Panc1 (cell line): ENCODE measurements at places on chromosomes 1 and 21.

GRCh38 chr1:38745476-38746401 lies 113.8 kb downstream of the RRAGC start:
- DNase-seq = no peak

- DNase-seq = no peak
Measured at GRCh38 chr1:200453553-200453905, 43.7 kb upstream of the ZNF281 start.

- DNase-seq = no peak
Measured at GRCh38 chr1:10789047-10789791, 7.2 kb downstream of the CASZ1 start.

DNA sequence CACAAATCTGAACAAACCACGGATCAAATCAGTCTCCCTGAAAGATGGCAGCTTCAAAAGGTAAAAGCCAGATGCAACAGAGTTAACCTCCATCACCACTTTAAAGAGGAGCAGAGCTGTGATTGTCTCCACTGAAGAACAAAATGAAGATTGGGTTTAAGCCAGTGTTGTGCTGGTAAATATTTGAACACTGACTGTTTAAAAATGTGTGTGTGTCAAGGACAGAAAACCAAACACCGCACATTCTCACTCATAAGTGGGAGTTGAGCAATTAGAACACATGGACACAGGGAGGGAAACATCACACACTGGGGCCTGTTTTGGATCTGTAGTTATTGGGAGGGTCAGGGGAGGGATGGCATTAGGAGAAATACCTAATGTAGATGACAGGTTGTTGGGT lies 83.9 kb downstream of the ST6GALNAC5 start:
- DNase-seq = no peak

- DNase-seq = no peak
Measured at GRCh38 chr1:15332525-15332924, 77.2 kb upstream of the EFHD2 start.

- DNase-seq = no peak
Measured at GRCh38 chr1:85451236-85451830, 13.6 kb downstream of the DDAH1 start.

DNA sequence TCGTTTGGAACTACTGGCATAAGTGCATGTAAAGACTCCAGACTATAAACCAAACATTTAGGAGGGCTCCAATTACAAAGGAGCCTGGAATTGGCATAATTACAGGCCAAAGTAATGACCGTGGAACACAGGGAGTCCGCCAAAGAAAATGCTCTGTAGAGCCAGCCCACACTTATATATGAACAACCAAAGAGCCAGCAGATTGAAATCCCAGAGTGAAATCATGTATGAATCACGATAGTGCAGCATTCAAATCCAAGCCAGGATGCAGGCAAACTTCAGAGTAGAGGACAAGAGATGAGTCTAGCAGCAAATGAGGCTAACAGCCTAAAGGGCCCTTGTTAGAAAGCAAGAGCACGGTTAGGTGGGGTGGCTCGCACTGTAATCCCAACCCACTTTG lies 13.1 kb downstream of the VPS26C start:
- DNase-seq = no peak

GRCh38 chr1:89760496-89760895 lies 60.3 kb upstream of the LRRC8D start:
- DNase-seq = no peak

- no peak for DNase-seq
Measured at GRCh38 chr1:25183126-25183980, 48.9 kb downstream of the SYF2 start.

GRCh38 chr1:196381544-196381943 lies 226.7 kb downstream of the KCNT2 start:
- no peak for DNase-seq

DNA sequence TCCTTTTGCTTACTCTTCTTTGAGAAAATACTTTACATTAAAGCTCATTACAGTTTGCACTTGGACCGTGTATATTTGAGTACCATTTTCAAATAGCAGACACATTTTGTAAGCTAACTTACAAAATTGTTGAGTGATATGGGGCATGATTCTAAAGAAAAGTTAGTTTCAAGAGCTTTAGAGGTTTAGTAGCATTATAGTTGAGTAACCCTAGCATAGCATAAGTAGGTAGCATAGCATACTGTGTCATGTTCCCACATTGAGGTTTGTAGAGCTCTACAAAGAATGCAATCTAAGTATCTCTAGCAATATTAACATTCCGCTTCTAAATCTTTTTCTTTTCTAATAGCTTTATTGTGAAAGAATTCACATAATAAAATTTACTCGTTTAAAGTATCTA lies 92.0 kb downstream of the ITSN1 start:
- no peak for DNase-seq

DNA sequence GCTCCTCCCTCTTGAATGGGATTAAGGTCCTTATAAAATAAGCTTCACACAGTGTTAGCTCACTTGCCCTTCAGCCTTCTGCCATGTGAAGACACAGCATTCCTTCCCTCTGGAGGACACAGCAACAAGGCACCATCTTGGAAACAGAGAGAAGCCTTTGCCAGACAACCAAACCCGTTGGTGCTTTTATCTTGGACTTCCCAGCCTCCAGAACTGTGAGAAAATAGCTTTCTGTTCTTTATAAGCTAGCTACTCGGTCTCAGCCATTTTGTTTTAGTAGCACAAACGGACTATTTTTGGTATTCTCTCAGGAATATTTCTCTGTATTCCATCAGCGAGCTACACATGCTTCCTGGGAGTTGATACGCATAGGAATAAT lies 58.6 kb upstream of the IRF2BP2 start:
- no peak for DNase-seq

DNA sequence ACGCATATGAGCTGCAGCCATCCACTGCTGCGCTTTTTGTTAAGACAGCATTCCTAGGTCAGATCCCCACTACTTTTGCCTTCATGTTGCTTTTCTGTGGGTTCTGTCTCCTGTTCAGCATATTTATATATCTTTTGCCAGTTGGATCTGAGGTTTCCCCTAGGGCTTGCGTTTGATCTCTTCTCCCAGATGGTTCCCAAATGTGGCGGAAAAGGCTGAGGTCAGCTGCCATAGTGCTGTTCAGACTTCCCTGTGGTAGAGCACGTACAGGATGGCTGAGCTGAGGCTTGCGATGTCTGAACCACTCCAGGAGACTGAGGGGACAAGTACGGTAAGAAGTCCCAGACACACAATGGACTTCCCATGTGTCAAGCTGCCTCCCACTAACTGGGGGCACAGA lies 39.8 kb downstream of the COL6A1 start:
- no peak for DNase-seq

DNA sequence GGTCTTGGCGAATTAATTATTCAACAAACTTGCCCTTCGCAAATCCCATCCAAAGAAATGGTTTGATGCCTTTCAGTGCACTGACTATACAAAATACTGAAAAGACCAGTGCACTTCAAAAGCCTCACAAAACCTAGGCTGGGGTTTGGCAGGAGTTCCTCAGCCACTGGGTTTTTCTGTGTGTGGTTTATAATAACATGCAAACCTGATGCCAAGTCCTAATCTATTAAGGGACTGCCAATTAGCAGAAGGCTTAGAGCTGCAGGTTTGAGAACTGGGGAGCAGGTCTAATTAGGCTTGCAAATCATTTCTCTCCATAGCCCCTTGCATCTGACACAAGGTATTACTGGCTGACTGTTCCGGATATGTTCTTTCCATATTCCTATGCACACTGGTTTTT lies 27.7 kb downstream of the PLPP3 start:
- DNase-seq = no peak

- DNase-seq = no peak
Measured at GRCh38 chr1:7002728-7003127, 217.5 kb downstream of the CAMTA1 start.

DNA sequence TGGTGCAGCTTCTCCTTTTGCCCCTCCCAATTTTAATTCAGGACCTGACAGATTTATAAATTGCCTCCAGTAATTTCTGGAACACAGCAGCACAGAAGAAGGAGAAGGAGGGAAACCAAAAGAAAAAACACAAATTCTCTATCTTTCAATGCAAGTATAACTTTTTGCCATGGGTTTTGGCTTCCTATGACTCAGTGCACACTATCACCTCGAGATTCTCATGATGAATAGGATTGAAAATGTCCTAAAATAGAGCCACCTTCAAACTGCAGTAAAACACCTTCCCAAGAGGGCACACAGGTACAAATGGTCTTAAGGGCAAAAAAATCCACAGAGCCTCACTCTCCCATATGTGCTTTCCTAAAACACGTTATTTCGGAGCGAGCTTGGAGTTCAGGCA lies 113.6 kb downstream of the HLCS start:
- no peak for DNase-seq

- DNase-seq = no peak
Measured at GRCh38 chr1:182257369-182258063, 134.1 kb downstream of the GLUL start.

- no peak for DNase-seq
Measured at GRCh38 chr1:89847191-89847729, 26.4 kb downstream of the LRRC8D start.

- no peak for DNase-seq
Measured at GRCh38 chr1:153396461-153396860, 5.6 kb upstream of the S100A8 start.

GRCh38 chr1:214135886-214136285 lies 145.1 kb upstream of the SMYD2 start:
- DNase-seq = no peak

GRCh38 chr1:162550925-162551324 lies 10.6 kb upstream of the UAP1 start:
- no peak for DNase-seq

- DNase-seq = no peak
Measured at GRCh38 chr1:62613890-62614289, 16.6 kb downstream of the ANGPTL3 start.

- no peak for DNase-seq
Measured at GRCh38 chr1:196090226-196090625, 518.0 kb downstream of the KCNT2 start.

- DNase-seq = no peak
Measured at GRCh38 chr1:204288021-204288588, 71.6 kb downstream of the PLEKHA6 start.

DNA sequence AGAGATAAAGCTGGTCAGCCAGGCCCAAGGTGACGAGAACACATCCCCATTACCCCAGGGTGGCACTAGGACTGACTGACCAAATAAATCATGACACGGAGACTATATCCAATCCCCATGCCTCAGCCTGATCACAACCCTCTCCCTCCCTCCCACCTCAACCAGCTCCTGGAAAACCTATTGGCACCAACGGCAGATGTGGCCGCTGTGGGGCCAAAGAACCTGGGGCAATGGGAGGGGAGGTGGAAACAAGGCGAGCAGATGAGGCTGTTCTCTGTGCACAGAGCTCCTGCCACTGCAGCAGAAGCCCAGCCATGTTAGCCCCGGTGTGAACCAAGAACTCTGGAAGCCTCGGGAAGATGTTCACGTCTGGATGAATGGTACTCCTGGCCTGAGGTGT lies 77.6 kb downstream of the CD247 start:
- no peak for DNase-seq

GRCh38 chr1:184823080-184823479 lies 68.4 kb upstream of the EDEM3 start:
- DNase-seq = no peak

- DNase-seq = no peak
Measured at GRCh38 chr21:45409466-45410150, 4.6 kb downstream of the COL18A1 start.

GRCh38 chr1:32228771-32229170 lies 6.6 kb downstream of the EIF3I start:
- DNase-seq = no peak

DNA sequence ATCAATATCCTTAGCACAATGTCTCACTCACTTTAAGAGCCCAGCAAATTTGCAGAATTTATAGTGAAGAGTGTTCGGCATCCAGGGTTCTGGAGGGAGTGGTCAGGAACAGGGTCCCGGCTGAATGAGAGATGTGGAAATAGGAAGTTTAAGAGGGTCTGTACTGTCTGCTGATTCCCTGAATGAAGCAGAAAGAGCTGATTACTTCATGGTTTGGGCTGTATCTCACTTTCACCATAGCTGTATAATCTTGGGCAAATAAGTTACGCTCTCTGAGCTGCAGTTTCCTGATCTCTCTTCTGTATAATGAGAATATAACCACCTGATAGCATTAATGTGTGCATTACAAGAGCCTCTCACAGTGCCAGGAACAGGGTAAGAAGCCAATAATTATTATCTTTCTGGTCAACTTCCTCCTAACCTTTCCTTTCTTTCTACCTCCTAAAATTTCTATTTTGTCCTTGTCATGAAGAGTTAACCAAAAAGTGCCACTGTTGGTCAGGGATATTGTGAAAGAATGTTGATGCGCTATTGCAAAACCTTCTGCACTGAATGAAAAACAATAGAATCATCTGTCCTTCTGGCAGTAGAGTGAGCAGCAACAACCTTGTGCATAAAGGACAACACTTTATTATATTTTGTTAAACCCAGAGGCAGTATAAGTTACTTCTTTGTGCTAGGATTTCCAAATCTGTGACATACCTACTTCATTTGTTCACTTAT lies 14.7 kb upstream of the PTGFR start:
- no peak for DNase-seq

- DNase-seq = no peak
Measured at GRCh38 chr21:32356874-32357395, 35.9 kb downstream of the URB1 start.

DNA sequence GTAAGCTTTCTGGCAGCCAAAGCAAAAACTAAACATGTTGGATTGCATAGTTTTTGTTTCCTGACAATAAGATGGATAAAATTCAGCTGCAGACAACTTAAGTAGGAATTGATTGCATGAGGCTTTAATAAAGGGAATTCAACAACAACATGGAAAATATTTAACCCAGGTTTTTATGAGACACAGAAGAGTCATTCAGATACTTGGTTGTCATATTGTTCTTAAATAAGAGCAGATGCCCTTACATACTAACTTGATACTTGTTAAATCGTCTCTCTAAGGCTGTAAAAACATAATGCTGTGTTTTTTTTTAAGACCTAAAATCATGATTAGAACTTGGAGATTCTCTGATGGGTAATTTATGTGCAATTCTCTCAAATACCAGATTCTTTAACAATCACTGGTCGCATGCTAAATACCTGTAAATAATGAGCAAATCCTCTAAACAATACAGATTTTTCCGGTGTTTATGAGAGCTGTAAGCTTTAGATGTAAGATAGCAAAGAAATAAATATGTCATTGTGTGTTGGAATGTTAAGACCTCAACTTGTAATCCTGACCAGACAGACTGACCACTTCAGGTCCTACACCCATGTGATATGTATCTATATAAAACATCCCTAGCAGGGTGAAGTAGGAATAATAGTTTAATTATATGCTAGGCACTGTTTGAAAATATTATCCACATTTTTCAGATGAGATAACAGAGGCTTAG lies 37.8 kb upstream of the CD34 start:
- DNase-seq = no peak

- no peak for DNase-seq
Measured at GRCh38 chr1:231706934-231707333, 80.3 kb downstream of the DISC1 start.
